ENCODE measurements at places on chromosomes 16 and 17. TPM values are rescaled to one million over a fixed set of nuclear protein-coding genes. Genes with fewer than 3 reads are reported as not detected.
A peak's percentile ranks its signal among the peaks of the same experiment; 100 is the strongest.

Gene PIMREG
- 8.0 TPM for total RNA-seq

Gene ANKS4B
- total RNA-seq, result not detected

GRCh38 chr16:27429981-27430441 is 28.0 kb downstream of the IL21R start:
- peaks cover 83% of the 10 kb centered on the region for H3K4me1 ChIP-seq
- peaks cover 57% of the 10 kb centered on the region for H3K36me3 ChIP-seq
- H3K27me3 ChIP-seq, result no peaks in the 10 kb centered on the region
- DNase-seq, result no peak

DNA sequence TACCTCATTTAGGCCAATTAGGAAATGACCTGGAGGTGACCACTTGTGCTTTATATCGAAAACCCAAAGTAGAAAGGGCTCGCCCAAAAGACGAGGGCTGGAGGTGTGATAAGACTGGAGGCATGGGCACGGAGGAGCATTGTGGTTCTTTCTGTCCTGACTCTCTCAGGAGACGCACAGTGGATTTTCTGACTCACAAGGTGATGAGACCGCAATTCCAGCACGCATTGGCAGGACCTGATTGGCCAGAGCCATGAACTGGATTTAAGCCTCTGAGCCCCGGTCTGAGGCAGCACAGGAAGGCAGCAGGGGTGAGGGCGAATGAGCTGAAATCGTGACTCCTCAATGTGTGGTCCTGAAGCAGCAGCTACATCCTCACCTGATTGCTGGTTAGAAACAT is 559.1 kb upstream of the SALL1 start:
- no peaks in the 10 kb centered on the region for H3K36me3 ChIP-seq
- H3K27ac ChIP-seq, result no peak overlapping the region
- no peaks in the 10 kb centered on the region for H3K4me1 ChIP-seq
- H3K4me3 ChIP-seq, result no peak overlapping the region
- DNase-seq, result no peak
- no peaks in the 10 kb centered on the region for H3K27me3 ChIP-seq

Gene ZSCAN10
- 0.07 TPM for total RNA-seq

Gene CDRT15
- total RNA-seq, result not detected

DNA sequence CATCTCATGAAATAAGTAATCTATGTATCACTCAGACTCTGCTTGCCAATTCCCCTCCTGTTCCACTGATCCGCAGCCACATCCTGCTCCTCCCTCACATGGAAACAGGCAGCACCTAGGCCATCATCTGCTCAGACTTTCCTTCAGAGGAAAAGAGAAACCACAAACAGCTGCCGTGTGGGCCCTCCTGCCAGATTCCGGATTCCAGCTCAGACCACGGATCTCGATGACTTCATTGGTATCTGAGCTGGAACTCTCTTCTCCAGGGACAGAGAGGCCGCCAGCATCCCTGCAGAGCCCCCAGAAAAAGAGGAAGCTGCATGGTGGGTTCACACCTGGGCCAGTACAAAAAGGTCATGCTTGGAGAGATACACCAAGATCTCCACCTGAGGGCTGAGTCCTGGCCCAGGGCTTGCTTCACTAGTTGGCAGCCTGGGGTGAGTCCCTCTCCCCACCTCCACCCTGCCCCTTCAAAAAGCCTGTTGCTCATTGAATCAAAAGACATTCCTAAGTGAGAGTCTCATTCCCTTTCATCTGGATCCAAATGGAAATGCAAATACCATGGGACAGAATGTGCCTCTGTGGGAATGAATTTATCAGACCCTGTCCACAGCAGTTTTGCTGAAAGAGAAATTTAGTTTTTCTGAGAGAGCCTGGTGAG is 47.2 kb downstream of the HOXB1 start:
- DNase-seq, result peak; percentile 40
- H3K4me3 ChIP-seq, result peak overlapping the region; percentile 37
- peaks cover 46% of the 10 kb centered on the region for H3K4me1 ChIP-seq
- H3K27ac ChIP-seq, result peak overlapping the region; percentile 70

Gene RASD1
- total RNA-seq, result 12.9 TPM

- no peak overlapping the region for H3K27ac ChIP-seq
- peaks cover 10% of the 10 kb centered on the region for H3K36me3 ChIP-seq
- no peak for DNase-seq
- no peak overlapping the region for H3K4me3 ChIP-seq
These were observed 12.6 kb downstream of the SAP30BP start for GRCh38 chr17:75679706-75680211.

GRCh38 chr16:57383276-57384247 is 11.3 kb downstream of the CX3CL1 start:
- DNase-seq, result no peak
- H3K4me1 ChIP-seq, result no peaks in the 10 kb centered on the region
- H3K36me3 ChIP-seq, result no peaks in the 10 kb centered on the region
- peaks cover 5% of the 10 kb centered on the region for H3K27me3 ChIP-seq

DNA sequence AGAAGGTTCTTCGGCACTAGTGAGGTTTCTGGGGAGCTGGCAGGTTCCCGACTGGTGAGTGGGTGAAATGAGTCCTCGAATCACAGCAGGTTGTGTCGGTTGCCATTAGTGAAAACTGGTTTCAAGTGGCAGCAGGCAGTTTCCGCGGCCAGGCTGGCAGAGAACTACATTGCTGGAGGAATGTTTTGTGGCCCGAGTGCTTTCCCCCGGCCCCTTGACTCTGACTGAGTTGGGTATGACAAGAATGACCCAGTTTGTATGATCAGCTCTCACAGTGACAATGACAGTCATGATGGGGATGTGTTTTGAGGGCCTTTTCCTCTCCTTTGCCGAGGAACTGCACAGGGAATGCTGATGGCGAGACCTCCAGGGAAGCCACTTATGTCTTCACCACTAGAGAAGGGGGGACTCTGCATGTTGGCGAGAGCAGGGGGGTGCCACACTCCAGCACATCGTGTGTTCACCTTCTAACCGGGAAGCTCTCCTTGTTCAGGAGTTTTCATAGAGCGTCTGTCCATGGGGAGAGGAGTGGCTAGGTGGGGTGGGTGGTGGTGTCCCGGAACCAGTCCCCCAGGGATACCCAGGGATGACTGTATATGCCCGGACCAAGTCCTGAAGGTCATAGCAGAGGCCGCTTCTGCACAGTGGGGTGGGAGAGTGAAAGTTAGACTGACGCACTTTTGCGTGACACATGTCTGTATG is 206.0 kb upstream of the CHMP6 start:
- H3K36me3 ChIP-seq, result peaks cover 34% of the 10 kb centered on the region
- DNase-seq, result peak; percentile 21
- peaks cover 87% of the 10 kb centered on the region for H3K4me1 ChIP-seq
- peak overlapping the region; percentile 61 for H3K4me3 ChIP-seq
- no peaks in the 10 kb centered on the region for H3K27me3 ChIP-seq

DNA sequence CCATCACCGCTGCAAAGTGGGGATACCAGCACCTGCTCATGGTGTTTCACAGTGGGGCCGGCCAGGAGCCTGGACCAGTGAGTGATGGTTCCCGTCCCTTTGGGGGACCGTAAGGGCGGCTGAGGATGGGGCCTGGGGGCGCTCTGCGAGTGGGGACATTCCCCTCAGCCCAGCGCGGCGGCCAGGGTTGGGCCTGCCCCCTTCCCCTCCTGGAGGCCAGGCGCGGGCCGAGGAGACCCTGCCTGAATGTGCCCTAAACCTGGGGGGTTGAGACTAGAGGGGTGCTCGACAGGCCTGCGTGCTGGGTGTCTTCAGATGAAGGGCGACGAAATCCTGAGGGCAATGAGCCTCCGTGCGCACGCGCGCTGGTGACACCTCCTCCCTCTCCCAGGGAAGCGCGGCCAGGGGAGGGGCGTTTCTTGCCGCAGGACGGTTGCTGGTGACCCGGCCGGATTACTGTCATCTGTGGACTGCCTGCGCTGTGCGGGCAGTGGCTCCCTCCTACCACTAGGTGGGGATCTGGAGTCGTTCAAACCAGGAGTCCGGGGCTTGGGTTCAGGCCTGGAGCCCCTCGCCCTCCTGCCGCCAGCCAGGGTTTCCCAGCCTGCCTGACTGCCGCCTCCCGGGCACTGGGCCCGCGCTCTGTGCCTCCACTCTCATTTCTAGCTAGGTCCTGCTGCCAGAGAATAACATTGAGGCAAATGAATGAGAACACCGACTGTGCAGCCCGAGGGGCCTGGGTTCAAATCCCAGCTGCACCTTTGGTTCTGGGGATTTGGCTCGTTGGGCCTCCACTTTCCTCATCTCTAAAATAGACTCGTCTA is 17.1 kb downstream of the TBX2 start:
- H3K36me3 ChIP-seq, result no peaks in the 10 kb centered on the region
- H3K4me1 ChIP-seq, result no peaks in the 10 kb centered on the region
- DNase-seq, result peak; percentile 44

GRCh38 chr17:74415608-74416396 is 16.1 kb upstream of the GPRC5C start:
- H3K36me3 ChIP-seq, result no peaks in the 10 kb centered on the region
- peaks cover 2% of the 10 kb centered on the region for H3K27me3 ChIP-seq
- no peak overlapping the region for H3K27ac ChIP-seq
- no peak for DNase-seq
- H3K4me3 ChIP-seq, result no peak overlapping the region

DNA sequence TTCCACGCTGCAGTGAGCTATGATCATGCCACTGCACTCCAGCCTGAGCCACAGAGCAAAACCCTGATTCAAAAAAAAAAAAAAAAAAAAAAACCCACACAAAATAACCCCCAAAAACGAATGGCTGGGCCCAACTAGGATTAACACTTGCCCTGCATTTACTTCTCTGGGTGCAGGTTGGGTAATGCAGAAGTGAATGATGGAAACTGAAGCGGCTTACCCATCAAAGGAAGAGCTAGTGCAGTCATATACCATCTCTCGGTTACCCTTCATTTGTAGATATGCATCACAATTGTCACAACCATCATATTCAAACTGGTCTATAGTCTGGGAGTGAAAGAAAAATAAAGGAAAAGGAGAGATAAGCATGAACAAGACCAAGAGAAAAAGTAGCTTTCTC is 819 bp downstream of the SUPT4H1 start:
- H3K27ac ChIP-seq, result peak overlapping the region; percentile 96
- peaks cover 64% of the 10 kb centered on the region for H3K4me1 ChIP-seq
- peak overlapping the region; percentile 100 for H3K4me3 ChIP-seq
- no peaks in the 10 kb centered on the region for H3K27me3 ChIP-seq

DNA sequence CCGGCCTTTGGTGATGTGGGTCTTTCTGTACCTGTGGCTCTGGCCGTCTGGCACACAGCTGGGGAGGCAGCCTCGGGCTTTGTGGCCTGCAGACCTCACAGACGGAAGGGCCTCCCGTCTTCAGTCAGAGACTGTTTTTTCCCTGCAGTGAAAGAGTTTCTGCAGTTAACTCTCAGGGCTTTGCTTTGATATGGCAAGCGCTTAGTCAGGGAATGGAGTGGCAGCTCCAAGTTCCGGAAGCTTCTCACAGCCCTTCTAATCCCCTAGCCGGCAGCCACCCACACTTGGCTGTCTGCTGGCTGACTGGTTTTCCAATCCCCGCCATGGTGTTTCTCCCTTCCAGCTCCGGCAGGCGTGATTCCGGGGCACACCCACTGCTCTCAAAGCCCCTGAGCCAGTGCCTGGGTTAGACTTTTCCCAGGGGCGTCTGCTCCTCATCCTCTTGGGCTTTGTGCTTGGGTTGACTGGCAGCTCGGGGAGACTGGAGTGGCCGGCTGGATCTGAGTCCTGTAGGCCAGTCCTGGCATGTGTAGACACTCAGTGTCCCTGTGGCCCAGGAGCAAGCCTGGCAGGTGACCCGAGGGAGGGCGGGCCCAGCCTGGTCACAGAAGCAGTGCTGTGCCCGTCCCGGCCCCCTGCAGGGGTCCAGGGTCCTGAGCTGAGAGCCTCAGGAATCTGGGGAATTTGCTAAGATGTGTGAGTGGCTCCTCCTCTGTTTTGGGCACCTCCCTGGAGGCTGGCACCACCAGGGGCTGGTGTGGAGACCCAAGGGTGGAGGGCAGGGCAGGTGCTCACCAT is 29.9 kb downstream of the BAIAP2 start:
- DNase-seq, result no peak
- H3K36me3 ChIP-seq, result no peaks in the 10 kb centered on the region
- H3K27me3 ChIP-seq, result no peaks in the 10 kb centered on the region
- H3K4me3 ChIP-seq, result no peak overlapping the region
- no peaks in the 10 kb centered on the region for H3K4me1 ChIP-seq

Gene KIF19
- 0.13 TPM for total RNA-seq

Data from activated T-helper 1 cell treated with anti-CD3 and anti-CD28 coated beads, Interleukin-12 subunit alpha, Interleukin-12 subunit beta, Interleukin-2, Interleukin-4 antibody, amounts not matched to agents 30 ng/mL and 10 ng/mL and 1 ng/mL, durations not matched to agents 14 hours and 24 hours and 36 hours (primary cell).